ENCODE measurements at places on chromosomes 12 and 14.

- DNase-seq, result no peak
These were observed 6.6 kb downstream of the ERBB3 start for GRCh38 chr12:56086608-56087007.

GRCh38 chr14:51472881-51473280 is 178.8 kb upstream of the FRMD6 start:
- DNase-seq, result no peak

DNA sequence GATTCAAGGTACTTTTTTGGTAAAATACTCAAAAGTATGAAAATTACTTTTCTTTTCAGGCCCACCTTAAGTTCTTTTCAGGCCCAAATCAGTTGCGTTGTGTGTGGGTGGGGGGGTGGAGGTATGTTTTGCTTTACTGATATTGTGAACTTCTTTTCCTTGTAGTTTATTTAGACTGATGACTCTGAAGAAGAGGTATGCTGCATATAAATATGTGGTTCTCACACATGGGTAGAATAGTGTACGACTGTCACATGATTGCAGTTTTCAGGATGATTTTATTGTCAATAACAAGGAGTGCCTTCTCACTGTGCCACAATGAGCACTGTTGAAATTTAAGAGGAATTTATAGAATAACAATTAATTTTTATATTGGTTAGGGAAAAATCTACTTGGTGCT is 166.6 kb upstream of the ATP2B1 start:
- no peak for DNase-seq

DNA sequence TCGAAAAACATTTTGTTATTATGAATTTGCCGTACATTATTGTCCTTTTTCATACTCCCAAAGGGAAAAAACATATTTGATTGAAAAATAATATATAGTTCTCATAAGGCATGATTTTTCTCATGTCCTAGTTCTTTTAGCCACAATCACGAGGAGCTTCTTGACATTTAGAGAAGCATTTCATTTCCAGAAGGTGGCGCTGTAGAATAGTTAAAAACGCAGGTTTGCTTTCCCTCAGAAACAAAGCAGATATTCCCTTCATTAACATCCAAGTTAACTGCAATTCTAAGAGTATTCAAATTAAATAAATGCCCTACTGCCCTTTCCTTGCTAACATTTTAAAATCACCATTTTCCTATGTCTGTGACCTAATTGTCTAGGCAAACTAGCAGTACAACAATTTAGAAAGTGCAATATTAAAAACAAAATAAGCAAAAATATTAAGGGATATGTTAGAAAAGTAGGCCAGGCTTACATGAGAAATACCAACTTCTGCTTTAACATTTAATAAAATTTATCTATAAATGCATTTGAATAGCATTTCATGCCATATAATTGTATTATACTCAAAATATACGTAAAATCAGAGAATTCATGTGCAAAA is 10.9 kb upstream of the PIK3C2G start:
- DNase-seq, result no peak

- DNase-seq, result no peak
These were observed 271.4 kb downstream of the SSPN start for GRCh38 chr12:26466726-26467125.

- DNase-seq, result no peak
These were observed 17.7 kb downstream of the SYNE3 start for GRCh38 chr14:95498622-95499353.

- no peak for DNase-seq
These were observed 180.2 kb upstream of the SYT1 start for GRCh38 chr12:78684419-78684818.

Measured in activated naive CD8-positive, alpha-beta T cell treated with anti-CD3 and anti-CD28 coated beads, Interleukin-2, amount 50 U/mL, for 16 hours (primary cell).